ENCODE measurements at places on chromosomes 7 and 10. TPM values are rescaled to one million over a fixed set of nuclear protein-coding genes. Genes with fewer than 3 reads are reported as not detected.

DNA sequence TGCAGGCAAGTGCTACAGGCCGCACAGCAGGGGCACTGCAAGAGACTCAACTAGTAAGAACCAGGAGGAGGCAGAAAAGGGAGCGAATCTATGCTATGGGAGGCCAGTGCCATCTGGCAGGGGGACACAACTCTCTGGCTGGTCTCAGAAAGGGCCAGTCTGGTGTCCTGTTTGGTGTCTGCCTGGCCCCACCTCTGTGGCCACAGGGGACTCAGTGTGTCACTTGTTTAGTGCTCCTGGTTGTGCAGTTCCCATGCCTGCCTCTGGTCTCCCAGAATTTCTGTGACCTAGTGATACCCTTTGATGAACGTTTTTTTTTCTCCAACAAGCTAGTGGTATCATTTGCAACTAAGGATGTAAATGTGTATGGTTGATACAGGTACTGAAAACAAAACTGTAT lies 59.2 kb upstream of the JCAD start:
- DNase-seq, result no peak

- no peak for DNase-seq
These were observed 64.6 kb downstream of the COA1 start for GRCh38 chr7:43664681-43665080.

- no peak for DNase-seq
These were observed 11.4 kb downstream of the CYP3A4 start for GRCh38 chr7:99772565-99772964.

DNA sequence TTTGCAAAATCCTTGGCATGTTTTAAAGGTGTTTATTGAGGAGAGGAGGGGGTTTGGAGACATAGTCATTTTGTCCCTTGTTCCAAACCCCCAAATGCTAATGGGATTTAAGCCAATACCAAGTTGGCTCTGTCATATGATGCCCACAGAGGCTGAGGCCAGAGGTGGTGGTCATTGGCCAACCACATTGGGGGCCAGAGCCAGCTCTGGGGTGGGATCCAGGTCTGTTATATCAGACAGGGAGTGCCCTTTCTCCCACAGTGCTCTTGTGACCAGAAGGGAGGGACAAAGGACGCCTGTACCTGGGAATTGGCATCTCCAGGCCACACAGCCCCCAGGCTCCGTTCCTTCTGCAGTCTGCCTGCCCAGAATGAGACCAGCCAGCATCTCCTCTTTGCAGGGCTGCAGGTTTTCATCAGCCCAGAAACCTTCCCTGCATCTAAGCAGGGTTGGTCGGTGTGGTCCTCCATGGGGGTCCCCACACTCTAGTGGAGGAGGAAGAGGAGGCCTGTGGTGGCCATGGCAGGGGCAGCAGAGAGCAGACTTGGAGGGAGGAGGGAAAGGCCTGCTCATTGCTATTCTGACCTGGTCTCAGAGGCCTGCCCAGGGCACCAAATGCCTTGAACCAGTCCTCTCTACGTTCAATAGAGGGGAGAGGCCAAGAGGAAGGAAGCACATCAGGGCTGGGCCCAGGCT lies 17.9 kb downstream of the ADCYAP1R1 start:
- DNase-seq, result no peak

Gene TMEM176B
- total RNA-seq, result 57.2 TPM

GRCh38 chr10:110404825-110405224 lies 92.9 kb upstream of the DUSP5 start:
- no peak for DNase-seq

DNA sequence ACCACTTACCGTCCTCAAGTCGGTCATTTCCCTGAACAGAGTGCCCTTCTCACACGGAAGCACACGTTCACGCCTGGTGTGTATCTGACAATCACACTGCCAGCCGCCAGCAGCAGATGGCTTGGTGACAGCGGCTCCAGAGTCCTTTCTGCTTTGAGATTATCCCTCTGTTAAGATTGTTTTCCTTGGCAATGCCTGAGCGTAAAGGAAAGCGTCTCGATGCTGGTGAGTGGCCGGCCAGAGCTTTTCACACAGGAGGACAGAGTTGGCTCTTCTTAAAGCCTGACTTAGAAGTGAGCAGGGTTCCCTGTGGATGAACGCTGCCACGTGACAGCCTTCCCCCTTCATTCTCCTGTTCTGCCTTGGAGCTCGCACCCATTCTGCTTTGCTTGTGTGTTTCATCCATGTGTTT lies 22.1 kb upstream of the PRKAR1B start:
- no peak for DNase-seq

- DNase-seq, result no peak
These were observed 40.8 kb upstream of the HGF start for GRCh38 chr7:81810476-81811155.

Measured in left lung (tissue), 14 donors.